ENCODE measurements at places on chromosomes 7 and 10. TPM values are rescaled to one million over a fixed set of nuclear protein-coding genes. Genes with fewer than 3 reads are reported as not detected.

DNA sequence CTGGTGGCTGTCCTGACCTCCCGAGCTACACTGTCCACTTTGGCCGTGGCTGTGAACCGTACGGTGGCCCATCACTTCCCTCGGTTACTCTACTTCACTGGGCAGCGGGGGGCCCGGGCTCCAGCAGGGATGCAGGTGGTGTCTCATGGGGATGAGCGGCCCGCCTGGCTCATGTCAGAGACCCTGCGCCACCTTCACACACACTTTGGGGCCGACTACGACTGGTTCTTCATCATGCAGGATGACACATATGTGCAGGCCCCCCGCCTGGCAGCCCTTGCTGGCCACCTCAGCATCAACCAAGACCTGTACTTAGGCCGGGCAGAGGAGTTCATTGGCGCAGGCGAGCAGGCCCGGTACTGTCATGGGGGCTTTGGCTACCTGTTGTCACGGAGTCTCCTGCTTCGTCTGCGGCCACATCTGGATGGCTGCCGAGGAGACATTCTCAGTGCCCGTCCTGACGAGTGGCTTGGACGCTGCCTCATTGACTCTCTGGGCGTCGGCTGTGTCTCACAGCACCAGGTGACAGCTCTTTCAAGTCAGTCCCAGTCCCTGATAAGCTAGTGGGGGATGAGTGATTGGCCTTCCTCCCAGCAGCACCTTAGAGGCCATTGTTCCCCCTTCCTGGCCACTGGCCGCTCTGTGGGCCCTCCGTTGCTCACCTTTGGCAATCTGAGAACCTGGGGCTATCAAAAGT, 3.0 kb downstream of the CHPF2 start:
- no peak for DNase-seq

DNA sequence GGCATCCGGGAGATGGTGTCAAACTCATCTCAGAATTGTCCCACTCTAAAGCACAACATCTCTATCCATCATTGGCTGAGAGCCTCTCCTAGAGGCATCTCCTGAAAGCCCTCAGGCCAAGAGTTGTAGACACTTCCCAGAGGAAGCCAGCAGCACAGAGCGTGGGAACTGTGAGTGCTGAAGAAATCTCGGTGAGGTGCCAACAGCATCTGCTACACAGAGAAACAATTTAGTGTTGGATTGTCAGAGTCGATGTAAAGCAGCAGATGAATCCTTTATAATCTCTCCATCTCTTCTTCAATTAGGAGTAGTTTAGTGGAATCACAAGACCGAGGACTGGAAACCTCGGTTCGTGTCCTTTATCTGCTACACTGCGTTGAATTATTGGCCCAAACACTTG, 172.2 kb downstream of the C7orf25 start:
- no peak for DNase-seq

GRCh38 chr7:91503934-91504555, 239.8 kb downstream of the FZD1 start:
- DNase-seq, result no peak

DNA sequence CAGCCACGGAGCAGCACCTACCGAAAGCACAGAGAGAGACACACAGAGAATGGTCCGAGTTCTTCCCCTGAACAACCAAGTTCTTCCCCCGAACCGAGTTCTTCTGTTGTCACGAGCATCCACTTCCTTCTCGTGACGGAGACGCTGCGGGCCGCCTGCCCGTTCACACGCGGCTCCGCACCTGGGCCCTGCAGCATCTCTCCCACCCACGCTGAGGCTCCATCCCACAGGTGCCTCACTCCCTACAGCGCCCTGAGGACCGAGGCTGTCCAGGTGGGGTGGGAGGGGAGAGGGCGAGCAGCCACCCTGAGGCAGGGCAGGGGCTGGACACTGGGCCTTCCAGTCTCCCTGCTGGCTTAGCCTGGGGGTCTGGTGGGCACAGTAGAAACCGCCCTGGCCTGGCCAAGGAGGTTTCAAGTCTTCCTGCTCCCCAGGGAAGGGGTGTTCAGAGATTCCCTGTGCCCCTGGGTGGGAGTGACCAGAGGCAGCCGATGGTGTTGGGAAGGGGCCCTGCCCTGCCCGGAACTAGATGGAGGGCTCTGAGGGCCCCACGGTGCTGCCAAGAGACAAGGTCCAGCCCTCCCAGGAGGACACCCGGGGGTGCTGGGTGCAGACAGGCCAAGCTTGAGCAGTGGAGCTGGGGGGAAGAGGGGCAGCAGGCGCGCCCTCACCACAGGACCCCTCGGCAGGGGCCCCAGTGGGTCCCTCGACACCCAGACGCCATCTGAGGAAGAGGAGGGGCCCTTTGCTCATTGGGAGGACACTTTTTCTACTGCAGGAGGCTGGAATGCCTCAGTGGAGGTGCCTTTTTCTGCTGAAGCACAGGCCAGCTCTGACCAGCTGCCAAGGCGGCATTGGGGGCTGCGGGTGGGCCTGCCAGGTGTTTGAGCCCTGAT, 5.2 kb upstream of the NKX6-2 start:
- no peak for DNase-seq

GRCh38 chr7:20351901-20352300, 21.2 kb downstream of the ITGB8 start:
- DNase-seq, result no peak

HILPDA gene
- 18.0 TPM for total RNA-seq

BTBD16 gene
- total RNA-seq, result 0.47 TPM

ATP6V0A4 gene
- 1.1 TPM for total RNA-seq

Data from hepatocyte (in vitro differentiated cells).